ENCODE measurements at places on chromosomes 16 and 17. TPM values are rescaled to one million over a fixed set of nuclear protein-coding genes. Genes with fewer than 3 reads are reported as not detected.

GRCh38 chr16:50555269-50555875 lies 7.2 kb downstream of the NKD1 start:
- no peak for DNase-seq

- no peak for DNase-seq
Observed at GRCh38 chr17:17402558-17402957, 74.2 kb upstream of the MED9 start.

DNA sequence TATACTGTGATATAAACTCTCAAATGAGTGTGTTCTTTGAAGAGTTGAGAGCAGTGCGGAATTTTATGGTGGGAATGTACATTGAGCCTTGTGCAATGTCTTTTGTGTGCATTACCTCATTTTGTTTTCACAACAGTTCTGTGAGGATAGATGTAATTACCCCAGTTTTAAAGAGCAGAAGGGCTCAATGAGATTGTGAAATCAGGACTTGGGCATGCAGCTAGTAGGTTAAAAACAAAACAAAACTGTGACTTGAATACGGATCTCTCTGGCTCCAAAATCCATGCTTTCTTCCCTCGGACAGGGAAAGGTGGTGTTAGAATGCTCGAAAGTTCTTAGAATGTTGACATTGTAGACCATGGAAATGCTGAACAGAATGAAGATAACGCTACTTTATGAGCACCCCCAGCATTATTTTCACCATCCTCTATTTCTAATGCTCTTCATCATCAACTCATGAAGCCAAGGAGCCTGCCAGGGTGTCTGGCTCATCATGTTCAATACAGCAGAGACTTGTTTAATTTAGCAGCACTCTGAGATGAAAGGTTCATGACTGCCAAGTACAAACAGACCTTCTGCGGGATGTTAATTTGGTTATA lies 17.1 kb downstream of the MRTFB start:
- DNase-seq = no peak

DNA sequence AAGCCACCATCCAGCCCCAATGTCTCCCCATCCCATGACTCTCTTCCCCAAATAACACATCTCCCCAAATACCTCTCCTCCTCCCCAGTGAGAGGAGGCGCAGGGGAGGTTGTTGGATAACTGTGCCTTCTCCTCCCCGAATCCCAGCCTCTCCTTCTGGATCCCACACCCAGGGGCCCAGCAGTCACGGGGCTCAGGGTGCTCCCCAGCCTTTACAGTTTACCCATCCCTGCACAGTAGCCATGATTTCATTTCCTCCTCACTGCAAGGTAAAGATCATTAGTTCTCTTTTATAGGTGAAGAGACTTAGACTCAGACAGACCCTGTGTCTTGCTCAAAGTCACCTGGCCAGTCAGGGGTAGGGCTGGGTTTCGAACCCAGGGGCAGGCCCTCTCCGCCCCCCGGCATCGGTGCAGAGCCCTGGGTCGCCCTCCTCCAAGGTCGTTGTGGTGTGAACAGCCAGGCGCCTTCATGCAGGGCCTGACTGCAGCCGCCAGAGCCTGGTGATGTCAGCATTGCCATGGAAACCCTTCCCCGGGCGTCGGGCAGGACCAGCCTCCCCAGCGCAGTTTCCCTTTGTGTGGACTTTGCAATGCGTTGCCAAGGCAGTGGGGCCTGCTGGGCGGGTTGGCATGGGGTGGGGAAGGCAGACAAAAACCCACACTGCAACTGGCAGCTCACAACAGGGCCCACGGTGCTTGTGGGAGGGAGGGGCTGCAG lies 53.3 kb upstream of the TOB1 start:
- peak; percentile 69 for DNase-seq

DNA sequence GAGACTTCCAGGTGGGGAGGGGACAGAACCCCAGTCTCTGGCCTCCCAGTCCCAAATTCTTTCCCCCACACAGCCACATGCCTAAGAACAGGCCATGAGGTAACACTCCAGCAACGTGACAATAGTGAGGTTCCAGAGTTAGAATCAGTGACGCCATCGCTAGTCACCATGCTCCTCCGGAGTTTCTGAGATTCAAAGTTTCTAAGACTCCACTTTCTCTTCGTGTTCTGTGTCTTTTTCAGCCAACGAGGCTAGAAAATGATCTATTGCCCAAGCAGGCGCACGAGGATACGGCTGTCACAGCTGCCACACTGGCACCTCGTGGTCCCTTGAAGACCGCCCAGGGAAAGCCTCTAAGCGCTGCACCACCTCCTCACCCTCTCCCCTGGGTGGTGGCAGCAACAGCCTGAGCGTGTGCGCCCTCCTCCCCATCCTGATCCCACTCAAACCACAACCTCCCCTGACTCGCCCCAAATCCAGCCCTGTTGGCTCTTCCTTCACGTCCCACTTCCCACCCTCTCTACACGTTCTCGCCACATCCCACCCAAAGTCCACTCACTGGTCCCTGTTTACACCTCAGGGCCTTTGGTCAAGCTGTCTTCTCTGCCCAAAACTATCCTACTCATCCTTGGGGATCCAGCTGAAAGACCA lies 1.0 kb downstream of the MCRIP1 start:
- peak; percentile 70 for DNase-seq

GRCh38 chr17:81885869-81886548 lies 5.4 kb downstream of the ALYREF start:
- DNase-seq = no peak

DNA sequence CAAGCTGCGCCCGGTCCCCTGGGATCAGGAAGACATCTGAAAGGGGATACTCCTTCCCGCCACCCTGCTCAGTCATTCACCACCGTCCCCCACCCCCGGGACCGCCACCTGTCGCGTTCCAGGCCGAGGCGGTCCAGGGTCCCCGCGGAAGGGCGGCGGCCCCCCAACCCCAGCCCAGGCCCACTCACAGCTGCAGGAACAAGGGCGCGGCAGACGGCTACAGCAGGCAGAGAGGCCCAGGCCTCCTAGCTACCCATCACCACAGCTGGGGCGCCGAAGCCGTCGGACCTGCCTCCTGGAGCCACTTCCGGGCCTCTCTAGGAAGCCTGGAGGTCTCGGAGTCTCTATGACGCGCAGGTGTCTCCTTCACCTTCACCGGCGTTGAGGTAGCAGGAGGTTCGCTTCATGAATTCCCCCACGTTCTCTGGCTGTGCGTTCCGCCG lies at the start of gene SDR42E1:
TSS of gene SDR42E1 (minus strand) at position 272 of the 443 bp plus-strand sequence. CDS start 10,612 bp downstream, outside the sequence.
- DNase-seq = peak; percentile 82

GRCh38 chr17:5595831-5596230 lies 11.5 kb upstream of the NLRP1 start:
- no peak for DNase-seq

DNA sequence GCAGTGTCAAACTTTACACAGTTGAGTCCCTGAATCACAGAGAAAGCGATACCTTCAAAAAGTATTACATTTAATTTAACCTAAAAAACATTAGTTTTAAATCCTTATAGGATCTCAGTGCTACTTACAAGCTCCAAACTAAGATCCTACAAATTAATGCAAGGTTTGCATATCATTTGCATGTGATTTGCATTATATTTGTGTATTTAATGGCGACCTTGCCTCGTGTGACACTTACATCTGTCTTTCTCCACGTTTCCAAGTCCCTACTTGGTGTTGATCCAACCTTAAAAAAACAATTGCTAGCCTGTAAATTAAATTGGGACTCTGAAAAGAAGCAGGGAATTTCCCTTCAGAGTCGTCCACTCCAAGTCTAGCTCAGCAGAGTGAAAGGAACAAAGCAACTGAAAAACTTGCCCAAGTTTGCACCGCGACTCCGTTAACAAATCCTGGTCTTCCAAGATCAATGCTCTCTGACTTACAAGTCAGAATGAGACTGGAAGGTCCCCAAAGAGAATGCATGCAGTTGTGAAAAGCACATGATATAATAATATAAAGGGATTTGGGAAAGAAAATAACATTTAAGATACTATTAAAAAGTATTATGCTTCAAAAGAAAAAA lies 739 bp upstream of the FAM117A start:
- no peak for DNase-seq

DNA sequence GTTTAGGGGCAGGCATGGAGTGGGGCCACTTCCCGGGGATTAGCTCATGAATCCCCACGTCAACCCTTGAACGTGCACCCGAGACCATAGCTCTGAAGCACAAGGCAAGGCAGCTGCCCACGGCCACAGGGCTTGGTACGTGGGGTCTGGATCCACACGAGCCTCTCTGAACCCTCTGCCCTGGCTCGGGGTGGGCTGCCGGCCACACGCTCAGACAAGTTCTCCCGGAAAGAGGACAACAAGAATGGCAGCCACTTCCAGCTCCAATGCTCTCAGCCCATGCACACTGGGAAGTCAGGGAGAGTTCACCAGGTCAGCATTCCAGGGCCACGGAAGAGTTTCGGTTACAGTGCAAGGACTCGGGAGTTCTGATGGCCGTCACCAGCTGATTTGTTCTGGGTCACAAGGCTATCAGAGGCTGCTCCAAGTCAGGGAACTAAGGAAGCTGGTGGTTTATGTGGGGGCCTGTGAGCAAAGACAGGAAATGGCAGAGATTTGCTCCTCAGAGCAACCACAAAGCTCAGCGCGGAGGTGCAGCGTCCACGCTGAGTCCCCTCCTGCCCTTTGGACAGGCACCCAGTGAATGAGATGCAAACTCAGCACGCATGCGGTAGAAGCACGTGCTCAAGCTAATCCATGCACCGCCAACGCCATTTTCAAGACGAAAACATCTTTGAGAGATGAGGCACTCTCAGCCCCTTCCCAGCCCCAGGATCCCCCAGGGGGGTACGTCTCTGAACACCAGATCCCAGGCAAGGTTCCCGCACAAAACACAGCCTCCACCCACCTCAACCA lies 356.4 kb downstream of the FOXL1 start:
- DNase-seq = no peak

DNA sequence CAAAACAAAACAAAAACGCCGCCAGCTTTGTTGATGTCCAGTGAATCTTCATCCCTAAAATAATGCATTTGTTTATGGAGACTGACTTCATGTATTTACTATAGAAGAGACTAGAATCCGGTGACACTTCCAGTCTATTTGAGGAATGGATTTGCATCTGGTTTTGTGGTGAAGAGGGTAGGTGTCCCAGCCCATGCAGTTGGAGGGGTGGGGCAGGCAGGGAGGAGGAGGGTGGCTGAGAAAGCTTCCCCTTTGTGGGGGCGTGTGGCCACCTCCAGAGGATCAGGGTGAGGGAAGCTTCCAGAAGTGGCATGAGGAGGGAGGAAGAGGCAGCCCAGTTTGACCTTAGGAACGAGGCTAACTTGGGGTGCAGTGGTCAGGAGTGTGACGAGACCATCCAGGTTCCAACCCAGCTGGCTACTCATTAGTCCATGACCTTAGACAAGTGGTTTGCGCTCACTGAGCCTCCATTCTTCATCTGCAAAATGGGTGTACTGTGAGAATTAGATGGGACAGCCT lies 69.5 kb downstream of the CMIP start:
- no peak for DNase-seq

GRCh38 chr17:19305256-19305655 lies 57.3 kb downstream of the B9D1 start:
- DNase-seq = no peak

DNA sequence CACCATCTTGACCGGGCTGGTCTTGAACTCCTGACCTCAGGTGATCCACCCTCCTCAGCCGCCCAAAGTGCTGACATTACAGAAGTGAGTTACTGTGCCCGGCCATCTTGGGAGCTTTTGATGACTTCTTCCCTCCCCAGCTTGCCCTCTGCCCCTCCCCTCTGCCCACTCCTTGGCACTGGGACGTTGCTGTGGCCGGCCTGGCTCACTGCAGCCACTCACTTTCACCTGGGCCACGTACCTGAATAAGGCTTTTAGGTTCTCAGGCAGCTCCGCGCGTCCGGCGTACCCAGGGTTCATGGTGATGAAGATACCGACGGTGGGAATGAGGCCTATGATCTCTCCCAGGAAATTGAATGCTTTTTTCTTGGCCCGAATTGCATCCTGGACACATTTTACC lies 81.6 kb downstream of the DNAH17 start:
- DNase-seq = no peak

- DNase-seq = no peak
Observed at GRCh38 chr16:23491490-23492391, 18.6 kb downstream of the GGA2 start.

- DNase-seq = no peak
Observed at GRCh38 chr17:35766903-35767510, 6.3 kb downstream of the C17orf50 start.

- no peak for DNase-seq
Observed at GRCh38 chr16:84874553-84874952, 54.8 kb downstream of the CRISPLD2 start.

DNA sequence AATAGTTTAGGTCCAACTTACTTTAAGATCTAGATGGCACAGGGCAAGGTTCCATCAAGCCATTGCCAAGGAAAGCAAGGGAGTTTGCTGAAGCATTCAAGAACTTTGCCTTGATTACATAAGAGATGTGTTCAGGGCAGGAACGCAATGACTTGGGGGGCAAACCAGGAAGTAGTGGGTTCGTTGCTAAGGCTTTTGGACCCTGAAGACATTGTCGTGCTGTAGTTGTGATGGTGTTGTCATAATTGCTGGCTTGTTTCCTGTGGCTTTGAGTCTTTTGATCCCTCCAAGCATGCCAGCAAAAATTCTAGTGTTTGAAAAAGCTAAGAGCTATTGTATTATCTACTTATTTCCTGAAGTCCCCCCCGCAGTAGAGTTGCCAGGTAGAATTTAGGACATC lies 70.7 kb upstream of the HNF1B start:
- no peak for DNase-seq

DNA sequence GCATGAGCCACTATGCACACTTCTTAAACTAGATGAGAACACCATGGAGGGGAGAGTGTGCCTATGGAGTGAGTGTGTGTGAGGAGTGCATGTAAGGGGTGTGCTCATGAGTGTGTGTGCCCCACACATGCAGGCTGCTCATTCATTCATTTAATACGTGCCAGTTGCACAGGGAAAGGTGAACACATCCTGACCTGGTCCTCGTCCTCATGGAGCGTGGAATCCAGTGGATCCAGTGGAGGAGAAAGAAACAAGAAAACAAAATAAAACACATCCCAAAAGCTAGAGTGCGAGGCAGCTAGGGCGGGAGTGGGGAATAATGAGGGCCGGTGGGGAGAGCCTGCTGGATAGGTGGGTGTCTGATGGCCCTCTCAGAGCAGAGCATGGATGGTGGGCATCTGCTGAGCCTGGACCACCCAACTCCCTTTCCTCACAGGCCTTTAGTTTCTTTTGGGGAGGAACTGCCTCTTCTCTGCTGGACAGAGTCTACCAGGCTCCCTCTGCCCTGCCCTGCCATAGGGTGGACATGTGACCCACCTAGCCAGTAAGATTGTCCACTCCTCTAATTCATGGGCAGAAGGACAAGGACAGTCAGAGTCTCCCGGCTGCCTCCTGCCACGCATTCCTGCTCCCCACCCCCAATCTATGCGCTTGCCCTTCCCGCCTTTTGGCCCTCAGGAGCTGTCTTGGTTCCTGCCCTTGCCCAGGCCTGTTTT lies 204.3 kb downstream of the RAB11FIP4 start:
- DNase-seq = no peak

GRCh38 chr17:7217113-7217987 lies 2.3 kb downstream of the DLG4 start:
- DNase-seq = no peak

Gene FGF11
- 1.7 TPM for total RNA-seq

Gene POLG2
- total RNA-seq = 32.7 TPM

Gene OTOA
- total RNA-seq = not detected

Gene SOCS3
- 283 TPM for total RNA-seq

Gene SLC5A10
- total RNA-seq = not detected

Gene ZNF597
- total RNA-seq = 4.5 TPM

Gene MC1R
- total RNA-seq = 5.4 TPM

Gene SOX8
- total RNA-seq = 1.4 TPM

Gene GNGT2
- total RNA-seq = 4.1 TPM

Gene SLC22A31
- total RNA-seq = not detected

Gene C16orf89
- total RNA-seq = not detected
